CD4-positive, alpha-beta T cell treated with Interleukin-6 for 4 hours (primary cell): ENCODE measurements at places on chromosomes 5 and 9.

DNA sequence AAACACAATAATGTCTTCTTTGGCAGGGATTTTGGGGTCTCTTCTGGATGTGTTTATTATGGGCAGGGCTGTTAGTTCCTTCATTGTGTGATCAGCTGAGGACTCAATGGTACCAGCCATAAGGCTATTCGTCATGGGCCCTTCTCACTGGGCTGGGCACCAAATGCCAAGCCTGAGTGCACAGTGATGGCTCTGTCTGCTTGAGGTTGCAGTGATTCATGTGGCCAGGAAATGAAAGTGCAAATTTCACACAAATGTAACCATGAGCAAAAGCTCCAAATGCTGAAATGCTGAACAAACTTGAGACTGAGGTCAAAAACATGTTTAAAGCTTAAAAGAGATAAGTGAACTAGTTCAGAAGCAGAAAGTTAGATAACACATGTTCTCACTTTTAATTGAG is 191.0 kb downstream of the TARS1 start:
- no peak for DNase-seq

- DNase-seq = no peak
Measured at GRCh38 chr5:175749591-175749990, 91.7 kb downstream of the HRH2 start.

DNA sequence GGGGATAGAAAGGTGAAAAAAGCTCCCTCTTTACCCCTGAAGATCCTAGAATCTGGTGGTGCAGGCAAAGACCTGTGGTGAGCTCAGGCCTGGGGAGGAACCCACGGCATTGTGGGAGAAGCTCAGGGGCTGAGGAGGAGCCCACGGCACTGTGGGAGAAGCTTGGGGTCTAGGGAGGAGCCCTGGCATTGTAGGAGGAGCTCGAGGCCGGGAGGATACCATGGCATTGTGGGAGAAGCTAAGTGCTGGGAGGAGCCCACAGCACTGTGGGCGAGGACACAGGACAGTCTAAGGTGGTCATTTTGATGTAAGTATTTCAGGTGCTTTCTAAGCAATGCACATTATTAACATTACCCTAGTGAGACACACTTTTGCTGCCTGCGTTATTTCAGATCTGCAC is 179.7 kb downstream of the HSD17B3 start:
- DNase-seq = no peak

DNA sequence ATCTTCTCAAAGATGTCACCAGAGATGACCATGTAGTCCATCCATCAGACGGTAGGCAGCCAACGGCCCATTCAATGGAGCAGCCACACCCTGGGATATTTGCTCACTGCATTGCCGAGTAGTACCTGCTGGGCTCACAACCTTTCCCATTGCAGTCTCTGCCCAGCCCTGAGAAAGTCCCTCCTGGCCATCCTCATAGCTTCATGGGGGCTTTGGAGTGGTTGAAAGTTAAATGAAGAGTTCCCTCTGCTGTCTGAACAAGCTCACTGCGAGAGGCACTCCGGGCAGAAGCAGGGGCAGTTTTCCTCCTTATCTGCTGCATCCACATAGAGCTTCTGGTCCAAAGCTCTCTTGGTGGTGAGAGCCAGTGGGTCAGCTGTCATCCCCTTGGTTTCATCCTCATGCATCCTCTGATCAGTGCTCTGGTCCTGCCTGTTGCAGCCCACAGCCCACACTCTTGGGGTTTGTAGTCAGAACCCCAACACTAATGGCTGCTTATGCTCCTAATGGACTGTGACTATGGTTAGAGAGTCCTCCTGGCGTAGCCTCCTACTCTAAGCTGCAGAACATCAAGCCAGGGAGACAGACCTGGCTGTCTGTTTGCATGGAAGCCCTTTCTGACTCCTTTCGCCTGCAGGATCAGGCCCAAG is 23.3 kb downstream of the TNFSF8 start:
- peak; percentile 42 for DNase-seq

GRCh38 chr5:72326306-72326649 is 6.1 kb downstream of the PTCD2 start:
- DNase-seq = no peak

DNA sequence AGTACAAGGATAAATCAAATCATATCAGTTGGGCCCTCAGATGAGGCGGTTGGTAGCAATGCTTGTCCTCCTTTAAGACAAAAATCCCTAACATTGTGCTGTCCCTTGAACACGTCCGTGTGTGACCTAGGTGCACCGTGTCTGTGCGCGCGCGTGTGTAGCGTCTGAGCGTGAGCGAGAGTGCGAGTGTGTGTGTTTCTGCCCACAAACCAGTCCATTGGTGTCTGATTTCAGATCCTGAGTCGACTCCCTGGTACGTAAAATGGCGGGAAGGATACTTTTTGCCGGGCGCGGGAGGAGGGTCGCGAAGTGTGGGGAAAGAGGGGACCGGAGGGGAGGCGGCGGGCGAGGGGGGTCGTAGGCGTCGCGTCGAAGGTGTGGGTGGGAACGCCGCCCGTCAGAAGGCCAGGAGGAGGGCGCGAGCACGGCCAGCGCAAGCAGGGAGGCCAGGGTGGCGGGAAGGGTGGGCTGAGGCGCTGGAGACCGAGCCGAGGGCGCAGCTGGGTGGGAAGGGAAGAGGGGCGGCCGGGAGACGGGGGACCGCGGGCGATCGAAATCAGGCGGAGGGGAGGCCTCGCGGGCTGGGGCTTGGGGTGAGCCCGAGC is 8.9 kb downstream of the OTP start:
- DNase-seq = no peak

DNA sequence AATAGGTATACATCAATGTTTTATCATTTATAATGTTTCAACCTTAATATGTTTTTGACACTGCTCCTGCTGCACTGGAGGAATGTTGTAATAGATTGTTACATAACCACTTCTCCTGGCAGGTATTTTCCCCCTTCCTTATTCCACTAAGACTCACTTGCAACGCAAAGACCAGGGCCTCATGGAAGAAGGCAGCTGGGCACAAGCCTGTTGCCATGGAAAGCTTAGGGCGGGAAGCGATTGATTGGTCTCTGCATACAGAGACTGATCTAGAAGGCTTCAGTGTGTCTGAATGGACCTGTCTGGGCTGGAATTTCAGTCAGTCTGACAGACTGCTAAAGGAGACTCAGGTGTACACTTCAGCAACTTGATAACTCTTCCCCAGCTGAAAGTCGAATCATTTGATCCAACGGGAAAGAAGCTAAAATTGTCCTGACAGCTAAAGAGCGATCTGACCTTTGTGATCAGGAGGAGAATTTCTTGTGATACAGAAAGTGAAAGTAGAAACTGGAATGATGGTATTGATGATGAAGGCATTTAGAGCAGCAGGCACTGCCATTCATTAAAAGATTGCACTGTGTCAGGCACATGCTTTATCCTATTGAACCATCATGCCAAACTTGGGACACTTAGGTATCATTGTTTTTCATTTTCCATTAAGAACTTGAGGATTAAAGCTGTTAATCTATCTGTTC is 65.1 kb downstream of the GRIA1 start:
- no peak for DNase-seq

DNA sequence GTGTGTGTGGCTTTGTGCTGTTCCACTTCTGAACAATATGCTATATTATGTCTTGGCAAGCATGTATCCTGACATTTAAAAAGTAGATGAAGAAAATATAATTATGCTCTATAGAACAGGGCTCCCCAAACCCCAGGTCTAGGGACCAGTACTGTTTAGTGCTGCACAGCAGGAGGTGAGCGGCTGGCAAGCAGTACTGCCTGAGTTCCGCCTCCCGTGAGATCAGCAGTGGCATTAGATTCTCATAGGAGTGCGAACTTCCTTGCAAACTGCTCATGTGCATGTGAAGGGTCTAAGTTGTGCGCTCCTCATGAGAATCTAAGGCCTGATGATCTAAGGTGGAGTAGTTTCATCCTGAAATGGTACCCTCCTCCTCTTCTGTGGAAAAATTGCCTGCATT is 979.1 kb upstream of the CTNND2 start:
- no peak for DNase-seq

DNA sequence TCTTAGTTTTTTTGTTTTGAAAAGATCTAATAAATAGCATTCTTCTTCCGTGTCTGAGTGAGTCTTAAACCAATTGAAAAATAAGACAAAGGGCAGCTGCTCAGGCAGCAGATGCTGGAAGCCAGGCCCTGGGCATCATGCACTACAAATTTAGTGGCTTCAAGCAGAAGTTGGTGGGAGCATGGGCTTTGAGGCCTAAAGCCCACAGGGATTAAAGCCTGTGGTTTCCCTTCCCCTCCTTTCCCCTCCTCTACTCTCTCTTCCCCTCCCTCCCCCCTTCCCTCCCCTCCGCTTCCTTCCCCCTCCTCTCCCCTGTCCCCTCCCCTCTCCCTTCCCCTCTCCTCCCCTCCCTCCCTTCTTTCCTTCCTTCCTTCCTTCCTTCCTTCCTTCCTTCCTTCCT is 20.1 kb upstream of the KIF4B start:
- no peak for DNase-seq

DNA sequence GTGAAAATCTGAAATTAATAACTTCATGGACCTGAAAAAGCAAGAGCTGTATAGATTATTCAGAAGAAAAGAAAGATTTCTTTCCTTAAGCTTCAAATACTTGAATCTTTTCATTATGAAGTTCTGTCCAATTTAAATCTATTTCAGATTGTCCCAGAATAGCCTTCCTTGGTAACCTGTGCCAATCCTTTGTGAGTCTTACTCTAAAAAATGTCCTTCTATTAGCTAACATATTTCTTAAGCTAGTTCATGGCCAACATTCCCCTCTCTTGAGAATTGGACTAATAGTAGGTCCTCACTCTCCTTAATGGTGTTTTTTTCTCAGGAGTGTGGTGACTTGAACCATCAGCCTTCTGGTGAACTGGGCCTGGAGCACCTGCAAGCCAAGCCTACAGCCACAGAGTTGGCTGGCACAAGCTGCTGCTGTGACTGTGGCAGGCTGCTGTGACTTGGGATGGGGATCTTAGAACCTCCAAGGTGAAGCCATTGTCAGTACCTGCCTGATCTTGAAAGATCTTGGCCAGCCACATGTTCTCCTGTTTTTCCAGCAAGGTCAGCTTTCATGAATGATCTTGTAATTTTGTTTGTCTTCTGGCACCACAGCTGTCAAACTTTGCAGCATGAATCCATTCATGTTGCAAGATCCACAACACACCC is 262.6 kb upstream of the MAP3K1 start:
- DNase-seq = no peak

- DNase-seq = no peak
Measured at GRCh38 chr9:106745457-106745856, 117.5 kb upstream of the ZNF462 start.
